BJ (cell line): ENCODE measurements at places on chromosomes 2 and 18. TPM values are rescaled to one million over a fixed set of nuclear protein-coding genes. Genes with fewer than 3 reads are reported as not detected.

Gene CNDP1
- polyA plus RNA-seq = not detected in 2 replicates

GRCh38 chr2:156437272-156437930, 1.2 kb downstream of the GPD2 start:
- DNase-seq = no peak

GRCh38 chr2:99571954-99572353, 82.1 kb upstream of the REV1 start:
- peak; percentile 25 for DNase-seq

Gene NEB
- polyA plus RNA-seq = under 0.01 and 0.01 TPM in 2 replicates
